ENCODE measurements at places on chromosomes 13 and 19.

DNA sequence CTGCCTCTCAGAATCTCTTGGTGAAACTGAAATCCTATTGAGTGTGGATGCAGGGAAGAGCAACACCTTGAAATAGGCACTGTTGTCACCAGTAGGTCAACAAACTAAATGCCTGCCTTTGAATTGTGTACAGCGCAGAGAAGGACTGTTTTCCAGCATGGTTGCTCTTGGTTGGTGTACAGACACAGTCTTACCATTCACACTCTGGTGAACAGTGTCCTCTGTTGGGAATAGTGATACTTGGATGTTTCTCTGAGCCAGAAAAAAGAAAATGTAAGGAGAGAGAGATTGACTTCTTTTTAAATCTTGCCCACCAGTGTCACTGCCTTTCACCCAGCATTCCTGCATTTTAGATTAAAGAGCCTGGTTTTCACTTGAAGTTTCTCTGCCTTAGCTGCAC lies 179.7 kb downstream of the STK24 start:
- DNase-seq, result no peak

- no peak for DNase-seq
Measured at GRCh38 chr19:35229601-35230000, 1.1 kb upstream of the FAM187B start.

- DNase-seq, result peak; percentile 92
Measured at GRCh38 chr19:55216461-55217198, 7.3 kb upstream of the PTPRH start.

DNA sequence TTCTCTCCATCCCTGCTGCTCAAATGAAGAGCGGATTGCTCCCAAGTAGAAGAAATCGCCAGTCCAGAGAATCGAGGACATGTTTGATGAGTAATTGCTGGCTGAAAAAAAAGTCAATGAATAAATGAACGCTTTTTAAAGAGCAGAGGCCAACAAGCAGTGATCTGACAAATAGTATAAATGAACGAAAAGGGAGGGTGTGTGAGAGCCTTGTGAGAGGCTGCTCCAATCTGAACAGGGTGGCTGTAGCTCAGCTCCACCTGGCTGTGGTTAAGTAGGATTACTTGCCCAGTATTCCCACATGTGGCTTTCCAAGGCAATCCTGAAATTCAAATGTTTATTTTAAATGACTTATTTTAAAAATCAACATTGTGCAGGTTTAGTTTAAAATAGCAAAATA lies 117.1 kb downstream of the TSHZ3 start:
- DNase-seq, result no peak

DNA sequence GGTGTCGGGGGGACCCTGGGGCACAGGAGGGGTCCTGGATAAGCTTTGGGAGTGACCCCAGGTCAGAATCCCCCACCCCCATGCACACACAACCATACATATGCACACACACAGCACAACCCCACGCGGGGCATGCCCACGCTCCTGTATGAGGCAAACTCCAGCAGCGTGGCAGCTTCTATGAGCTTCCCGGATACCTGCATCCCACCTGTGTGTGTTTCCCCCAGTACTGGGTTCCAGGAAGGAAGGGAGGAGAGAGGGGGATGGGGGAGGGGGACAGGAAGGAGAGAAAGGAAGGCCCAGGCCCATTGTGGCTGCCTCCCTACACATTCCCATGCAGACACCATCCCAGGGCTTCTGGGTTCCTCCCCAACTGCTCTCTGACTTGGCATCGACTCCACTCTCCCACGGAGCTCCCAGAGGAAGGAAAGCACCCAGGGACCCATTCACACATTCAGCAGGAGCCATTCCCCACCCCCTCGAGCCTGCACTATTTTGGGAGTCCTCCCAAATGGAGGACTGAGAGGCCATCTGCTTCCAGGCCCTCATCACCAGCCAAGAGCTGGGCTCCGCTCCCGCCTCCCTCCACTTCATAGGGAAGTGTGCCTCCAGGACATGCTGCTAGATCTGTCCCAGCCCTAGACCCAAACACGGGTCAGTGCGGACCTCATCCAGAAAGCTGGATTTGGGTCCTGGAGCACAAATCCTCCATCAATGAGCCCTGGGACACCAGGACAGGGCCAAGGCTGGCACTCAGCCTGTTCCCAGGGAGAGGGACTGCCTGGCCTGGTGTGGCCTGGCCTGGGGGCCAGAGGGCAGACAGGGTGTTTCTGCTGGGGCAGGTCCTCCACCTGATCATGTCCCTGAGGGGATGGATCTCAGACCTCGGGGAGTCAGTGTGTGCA lies 13.2 kb downstream of the PRR36 start:
- DNase-seq, result no peak

GRCh38 chr13:50152224-50152623 lies 137.0 kb downstream of the KCNRG start:
- DNase-seq, result no peak

- DNase-seq, result no peak
Measured at GRCh38 chr19:29945433-29945832, 3.4 kb downstream of the URI1 start.

GRCh38 chr13:101109005-101109404 lies 307.3 kb downstream of the NALCN start:
- DNase-seq, result no peak

GRCh38 chr19:34237939-34238338 lies 16.4 kb upstream of the GARRE1 start:
- no peak for DNase-seq

DNA sequence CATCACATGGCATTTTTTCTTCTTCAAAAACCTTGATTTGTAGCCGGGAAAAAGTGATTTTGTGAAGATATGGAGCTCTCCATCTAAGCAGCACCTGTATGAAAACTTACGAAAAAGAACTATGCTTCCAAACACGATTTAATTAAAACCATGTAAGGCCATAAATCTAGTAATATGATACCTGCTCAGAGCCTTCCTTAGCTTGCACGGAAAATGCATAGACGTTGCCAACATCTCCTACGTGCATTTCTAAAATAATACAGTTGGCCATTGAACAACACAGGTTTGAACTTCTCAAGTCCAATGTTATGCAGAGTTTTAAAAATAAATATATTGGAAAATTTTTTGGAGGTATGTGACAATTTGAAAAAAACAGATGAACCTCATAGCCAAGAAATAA lies 59.1 kb upstream of the RNF113B start:
- DNase-seq, result no peak

DNA sequence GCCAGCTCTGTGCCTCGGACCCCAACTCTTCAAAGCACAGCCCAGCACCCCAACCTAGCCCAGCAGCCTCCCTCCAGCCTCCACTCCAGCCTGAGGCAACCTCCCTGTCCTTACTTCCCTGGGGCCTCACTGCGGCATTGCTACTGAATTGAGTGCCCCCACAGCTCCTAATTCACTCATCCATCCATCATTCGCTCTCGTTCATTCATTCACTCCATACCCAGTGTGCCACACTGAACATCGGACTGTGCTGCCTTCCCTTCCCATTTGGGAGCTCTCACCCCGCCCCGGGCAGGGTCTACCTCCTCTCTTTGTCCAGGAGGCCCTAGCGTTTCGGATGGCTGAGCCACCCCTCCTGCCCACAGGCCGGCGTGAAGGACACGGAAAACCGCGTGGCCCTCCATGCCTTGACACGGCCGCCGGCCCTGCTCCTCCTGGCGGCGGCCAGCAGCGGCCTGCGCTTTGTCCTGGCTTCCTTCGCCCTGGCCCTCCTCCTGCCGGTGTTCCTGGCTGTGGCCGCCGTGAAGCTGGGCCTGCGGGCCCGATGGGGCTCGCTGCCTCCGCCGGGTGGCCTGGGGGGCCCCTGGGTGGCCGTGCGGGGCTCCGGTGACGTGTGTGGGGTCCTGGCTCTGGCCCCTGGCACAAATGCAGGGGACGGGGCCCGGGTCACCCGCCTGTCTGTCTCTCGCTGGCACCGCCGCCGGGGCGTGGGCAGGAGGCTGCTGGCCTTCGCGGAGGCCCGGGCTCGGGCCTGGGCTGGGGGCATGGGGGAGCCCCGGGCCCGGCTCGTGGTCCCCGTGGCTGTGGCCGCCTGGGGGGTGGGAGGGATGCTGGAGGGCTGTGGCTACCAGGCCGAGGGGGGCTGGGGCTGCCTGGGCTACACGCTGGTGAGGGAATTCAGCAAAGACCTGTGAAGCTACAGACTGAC lies 1.3 kb downstream of the NAT14 start:
- DNase-seq, result peak; percentile 36

GRCh38 chr13:27442071-27442647 lies 8.2 kb downstream of the MTIF3 start:
- DNase-seq, result no peak

DNA sequence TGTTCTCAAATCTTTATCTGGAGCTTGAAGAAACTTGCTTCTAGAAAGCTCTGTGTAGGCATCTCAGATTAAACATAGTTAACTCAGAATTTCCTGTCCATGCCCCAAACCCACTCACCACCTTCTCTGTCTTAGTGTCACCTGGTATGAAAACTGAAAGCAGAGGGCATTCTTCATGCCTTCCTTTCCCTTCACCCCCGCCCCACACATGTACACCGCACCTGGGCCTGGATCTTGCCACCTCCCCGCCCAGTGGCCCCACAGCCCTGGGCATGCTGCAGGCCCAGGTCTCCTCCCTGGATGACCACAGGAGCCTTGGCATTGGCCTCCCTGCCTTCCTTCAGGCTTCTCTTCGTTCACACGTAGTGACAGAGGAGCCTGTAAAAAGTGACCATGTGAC lies 15.8 kb downstream of the CFAP97D2 start:
- DNase-seq, result no peak
